ENCODE measurements at places on chromosomes 4 and X.

GRCh38 chr4:174210952-174211490, 72.4 kb downstream of the FBXO8 start:
- DNase-seq: no peak

DNA sequence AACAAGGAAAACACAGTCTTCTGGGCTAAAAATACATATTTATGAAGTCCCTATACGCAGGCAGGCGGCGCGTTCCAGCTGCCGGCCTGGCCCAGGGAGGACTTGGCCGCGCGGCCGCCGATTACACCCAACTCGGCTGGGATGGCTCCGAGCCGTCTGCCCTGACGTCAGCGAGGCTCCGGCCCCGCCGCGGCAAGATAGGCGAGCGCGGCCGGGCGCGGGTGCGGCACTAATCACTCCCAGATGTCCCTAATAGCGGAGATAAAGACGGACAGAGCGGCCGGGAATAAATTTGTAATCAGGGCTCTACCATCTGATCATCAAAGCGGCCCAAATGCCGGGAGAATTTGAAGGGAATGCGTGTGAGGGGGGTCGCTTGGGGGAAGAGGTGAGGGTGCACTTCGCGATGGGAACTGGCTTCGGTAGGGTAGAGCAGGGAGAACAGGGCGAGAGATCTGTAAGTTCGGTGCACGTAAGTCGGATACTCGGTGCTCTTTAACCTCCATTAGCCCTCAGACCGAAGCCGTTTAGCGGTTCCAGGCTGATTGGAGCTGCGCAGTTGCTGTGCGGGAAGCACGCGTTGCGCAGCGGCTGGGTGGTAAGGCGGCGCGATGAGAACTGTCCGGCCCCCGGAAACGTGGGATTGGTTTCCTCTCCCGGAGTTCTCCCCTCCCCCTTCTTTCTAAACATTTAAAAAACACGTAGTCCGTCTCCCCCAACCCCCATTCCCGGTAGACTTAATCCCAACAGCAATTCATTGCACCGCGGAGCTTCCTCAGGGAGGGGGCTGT, 7.7 kb downstream of the HAND2 start:
- peak; percentile 90 for DNase-seq

GRCh38 chr4:41346306-41347061, 89.8 kb downstream of the UCHL1 start:
- DNase-seq: no peak

- no peak for DNase-seq
These were observed 669.6 kb upstream of the FAM241A start for GRCh38 chr4:111475666-111476065.

GRCh38 chrX:112513154-112513553, 166.6 kb downstream of the LHFPL1 start:
- DNase-seq: no peak

DNA sequence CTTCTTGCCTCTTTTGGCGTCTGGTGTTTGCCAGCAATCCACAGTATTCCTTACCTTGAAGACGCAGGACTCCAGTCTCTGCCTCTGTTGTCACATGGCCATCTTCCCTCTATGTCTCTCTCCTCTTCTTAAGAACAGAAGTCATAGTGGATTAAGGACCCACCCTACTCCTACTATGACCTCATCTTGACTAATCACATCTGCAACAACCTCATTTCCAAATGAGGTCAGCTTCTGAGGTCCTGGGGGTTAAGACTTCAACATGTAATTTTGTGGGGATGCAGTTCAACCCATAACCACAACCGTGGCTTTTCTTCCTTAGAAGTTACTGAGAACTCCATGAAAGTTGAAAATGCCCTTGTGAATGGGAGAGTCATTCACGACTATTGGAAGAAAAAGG, 23.3 kb downstream of the TLR8 start:
- DNase-seq: no peak

DNA sequence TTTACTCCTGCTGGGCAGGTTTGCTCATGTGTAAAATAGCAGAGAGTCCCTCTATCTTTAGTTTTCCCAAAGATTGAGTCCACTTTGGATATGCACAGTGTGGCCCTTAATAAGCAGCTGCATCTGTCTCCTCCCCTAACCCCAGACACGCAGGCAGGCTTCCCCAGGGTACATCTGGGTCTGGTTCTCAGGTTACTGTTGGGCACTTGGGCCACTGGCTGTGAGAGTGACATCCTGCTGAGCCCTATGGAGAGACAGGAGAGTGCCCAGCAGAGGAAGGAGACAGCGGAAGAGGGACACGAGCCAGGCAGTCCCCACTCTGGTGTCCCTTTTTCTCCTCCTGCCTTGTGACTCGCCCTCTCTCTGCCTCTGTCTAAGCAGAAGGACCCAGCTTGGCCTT, 16.0 kb downstream of the XK start:
- DNase-seq: peak; percentile 1

GRCh38 chrX:39650768-39651347, 446.9 kb downstream of the BCOR start:
- DNase-seq: peak; percentile 90

- peak; percentile 58 for DNase-seq
These were observed 7.6 kb downstream of the FABP2 start for GRCh38 chr4:119314356-119314755.

DNA sequence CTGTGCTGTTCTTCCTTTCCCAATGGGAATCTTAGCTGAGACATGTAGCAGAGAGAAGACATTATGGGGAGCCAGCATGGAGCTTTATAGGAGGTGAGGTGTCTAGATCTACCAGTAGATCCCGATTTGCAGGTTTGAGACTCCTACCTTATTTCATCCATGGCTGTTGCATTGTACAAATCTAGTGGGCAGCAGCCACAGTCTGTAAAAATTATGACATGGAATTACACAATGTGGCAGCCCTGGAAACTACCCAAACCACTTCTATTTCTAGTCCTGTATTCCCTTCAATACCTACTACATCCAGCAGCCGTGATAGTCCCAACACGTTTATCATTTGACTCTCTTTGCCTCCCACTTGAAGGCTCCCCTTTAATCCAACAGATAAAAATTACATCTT, 8.1 kb downstream of the ATP7A start:
- no peak for DNase-seq

Measured in SK-N-DZ (cell line).